ENCODE measurements at places on chromosomes 2 and 18. TPM values are rescaled to one million over a fixed set of nuclear protein-coding genes. Genes with fewer than 3 reads are reported as not detected.

TEKT4 gene
- not detected for total RNA-seq

FNDC4 gene
- total RNA-seq: 7.1 TPM

MC4R gene
- not detected for total RNA-seq

SF3B1 gene
- total RNA-seq: 152 TPM

RAB27B gene
- 1.7 TPM for total RNA-seq

AGXT gene
- total RNA-seq: not detected

FBXO48 gene
- 0.85 TPM for total RNA-seq

TMSB10 gene
- 3,919 TPM for total RNA-seq

TRIB2 gene
- 21.8 TPM for total RNA-seq

- DNase-seq: no peak
Observed at GRCh38 chr2:39188960-39189494, 54.7 kb downstream of the CDKL4 start.

- peak; percentile 80 for DNase-seq
Observed at GRCh38 chr2:170848587-170848986, 31.9 kb downstream of the GAD1 start.

DNA sequence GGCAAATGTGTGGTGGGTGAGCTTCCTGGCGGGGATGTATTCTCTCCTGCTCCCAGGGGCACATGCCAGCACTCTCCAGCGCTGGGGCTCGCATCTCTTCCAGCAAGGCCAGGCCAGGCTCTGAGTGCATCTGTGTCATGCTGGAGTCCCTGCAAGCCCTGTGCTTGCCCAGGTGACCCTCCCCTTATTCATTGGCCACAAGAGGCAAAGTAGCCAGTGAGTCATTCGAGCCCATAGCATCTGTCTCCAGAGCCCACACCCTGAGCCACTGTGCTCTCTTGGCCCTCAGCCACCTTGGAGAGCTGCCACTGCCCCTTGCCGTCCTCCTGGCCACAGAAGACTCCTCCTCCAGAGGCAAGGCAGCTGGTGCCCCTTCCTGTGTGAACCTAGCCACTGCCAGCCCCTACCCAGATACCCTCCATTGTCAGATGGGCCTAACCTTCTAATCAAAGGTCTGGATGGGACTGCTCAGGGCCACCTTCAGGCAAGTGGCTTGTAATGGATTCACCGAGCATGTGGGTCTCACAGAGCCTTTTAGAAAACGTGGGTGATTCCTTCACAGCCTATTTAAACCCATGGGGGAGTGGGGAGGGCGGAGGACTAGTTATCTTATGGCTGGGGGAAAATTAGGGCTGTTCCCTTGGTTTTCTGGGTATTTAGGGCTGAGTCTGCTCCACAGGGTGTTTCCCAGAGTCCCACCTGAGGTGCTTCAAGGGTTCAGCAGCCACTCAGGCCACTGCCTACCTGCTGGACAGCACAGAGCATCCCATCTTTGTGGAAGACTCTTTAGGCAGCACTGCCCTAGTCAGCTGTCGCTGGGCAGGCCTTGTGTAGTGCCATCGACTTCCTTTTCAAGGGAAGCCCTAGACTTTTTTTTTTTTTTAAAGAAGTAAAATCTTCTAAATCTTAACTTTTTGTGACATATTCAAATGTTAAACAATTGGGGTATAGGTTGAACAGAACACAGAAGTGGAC, 137.4 kb downstream of the ACOXL start:
- no peak for DNase-seq

DNA sequence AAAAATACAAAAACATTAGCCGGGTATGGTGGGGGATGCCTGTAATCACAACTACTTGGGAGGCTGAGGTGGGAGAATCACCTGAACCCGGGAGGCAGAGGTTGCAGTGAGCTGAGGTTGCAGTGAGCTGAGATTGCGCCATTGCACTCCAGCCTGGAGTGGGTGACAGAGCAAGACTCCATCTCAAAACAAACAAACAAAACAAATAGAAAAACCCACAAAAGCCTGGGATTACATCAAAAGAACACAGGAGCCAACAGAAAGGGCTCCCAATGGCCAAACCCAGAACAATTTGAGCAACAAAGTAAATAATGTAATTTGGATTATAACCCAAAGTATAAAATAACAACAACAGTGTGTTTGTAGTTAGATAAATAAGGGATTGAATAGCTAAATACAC, 159.8 kb downstream of the UXS1 start:
- DNase-seq: no peak

GRCh38 chr18:33757037-33757436, 179.0 kb downstream of the ASXL3 start:
- no peak for DNase-seq

DNA sequence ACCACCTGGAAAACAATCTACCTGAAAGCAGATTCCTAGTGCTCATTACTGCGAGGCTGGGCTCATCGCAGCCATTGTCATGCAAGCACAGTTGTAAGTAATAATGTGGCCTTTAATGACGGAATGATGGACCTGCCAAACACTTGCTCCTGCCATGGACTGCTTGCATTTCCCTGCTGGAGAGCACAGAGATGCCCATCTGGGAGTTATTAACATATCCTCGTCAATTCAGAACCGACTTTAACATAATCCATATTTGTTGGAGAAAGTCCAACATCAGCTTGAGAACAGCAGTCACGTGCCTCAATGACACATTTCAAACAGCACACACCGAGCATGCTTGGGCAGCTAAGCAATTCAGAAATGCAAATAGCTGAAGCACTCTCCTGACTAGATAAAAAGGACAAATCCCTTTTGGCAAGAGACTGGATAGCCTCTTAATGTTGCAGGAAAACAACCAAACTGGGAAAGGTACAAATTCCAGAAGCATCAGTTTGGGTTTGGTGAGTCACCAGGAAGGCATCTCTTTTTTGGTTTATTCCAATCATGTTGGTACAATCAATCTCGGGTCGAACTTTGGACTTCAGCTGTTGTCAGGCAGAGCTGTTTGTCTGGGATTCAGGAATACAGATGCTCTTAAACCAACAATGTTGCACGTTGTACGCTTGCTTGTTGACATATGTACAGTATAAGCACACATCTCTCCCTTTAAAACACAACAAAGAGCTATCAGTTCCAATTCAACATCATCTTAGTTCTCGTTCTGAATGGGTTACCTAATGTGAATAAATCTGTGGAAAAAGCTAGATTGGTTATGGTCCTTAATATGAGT, 395.8 kb downstream of the LNPK start:
- DNase-seq: no peak

- no peak for DNase-seq
Observed at GRCh38 chr2:203035879-203036470, 21.3 kb downstream of the NBEAL1 start.

- DNase-seq: no peak
Observed at GRCh38 chr2:105883911-105884694, 139.4 kb downstream of the NCK2 start.

DNA sequence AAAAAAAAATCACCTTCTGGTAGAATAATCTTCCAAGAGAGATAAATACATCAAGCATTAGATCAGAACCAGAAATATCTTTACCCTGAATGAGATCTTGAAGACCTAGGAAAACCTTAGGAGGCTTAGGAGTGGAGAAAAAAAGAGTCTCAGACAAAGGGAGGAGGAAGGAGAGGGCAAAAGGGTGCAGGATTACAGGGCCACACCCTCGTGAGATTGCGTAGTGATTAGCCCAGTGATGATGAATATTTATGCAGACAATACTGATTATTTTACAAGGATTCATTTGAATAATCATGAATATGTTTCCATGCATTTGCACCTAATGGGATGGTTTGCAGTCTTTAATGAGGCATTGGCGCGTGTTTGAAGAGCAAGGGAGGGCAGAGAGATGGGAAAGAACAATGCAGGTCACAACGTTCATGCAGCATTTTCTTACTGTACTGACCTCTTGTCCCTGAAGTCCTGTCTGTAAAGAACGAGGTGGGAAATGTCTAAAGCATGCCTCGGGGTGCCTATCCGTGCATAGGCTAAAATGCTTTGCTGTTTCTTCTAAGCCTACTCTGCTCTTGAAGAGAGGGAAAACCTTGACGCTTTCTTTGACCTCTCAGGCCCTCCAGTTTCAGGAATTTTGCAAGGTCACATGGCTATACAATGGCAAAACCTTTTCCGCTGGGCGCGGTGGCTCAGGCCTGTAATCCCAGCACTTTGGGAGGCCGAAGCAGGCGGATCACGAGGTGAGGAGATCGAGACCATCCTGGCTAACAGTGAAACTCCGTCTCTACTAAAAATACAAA, 18.6 kb upstream of the ZNF532 start:
- no peak for DNase-seq

DNA sequence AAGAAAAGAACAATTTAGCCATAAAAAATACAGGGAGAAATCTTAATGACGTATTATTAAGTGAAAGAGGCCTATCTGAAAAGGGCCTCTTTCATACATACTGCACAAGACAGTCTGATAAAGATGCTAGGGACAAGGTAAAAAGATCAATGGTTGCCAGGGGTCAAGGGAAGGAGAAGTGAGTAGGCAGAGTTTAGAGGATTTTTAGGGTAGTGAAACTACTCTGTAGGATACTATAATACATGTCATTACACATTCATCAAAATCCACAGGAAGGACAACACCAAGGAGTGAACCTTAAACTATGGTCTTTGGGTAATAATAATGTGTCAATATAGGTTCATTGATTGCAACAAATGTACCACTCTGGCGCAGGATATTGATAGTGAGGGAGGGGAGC, 289.3 kb downstream of the FSIP2 start:
- no peak for DNase-seq

DNA sequence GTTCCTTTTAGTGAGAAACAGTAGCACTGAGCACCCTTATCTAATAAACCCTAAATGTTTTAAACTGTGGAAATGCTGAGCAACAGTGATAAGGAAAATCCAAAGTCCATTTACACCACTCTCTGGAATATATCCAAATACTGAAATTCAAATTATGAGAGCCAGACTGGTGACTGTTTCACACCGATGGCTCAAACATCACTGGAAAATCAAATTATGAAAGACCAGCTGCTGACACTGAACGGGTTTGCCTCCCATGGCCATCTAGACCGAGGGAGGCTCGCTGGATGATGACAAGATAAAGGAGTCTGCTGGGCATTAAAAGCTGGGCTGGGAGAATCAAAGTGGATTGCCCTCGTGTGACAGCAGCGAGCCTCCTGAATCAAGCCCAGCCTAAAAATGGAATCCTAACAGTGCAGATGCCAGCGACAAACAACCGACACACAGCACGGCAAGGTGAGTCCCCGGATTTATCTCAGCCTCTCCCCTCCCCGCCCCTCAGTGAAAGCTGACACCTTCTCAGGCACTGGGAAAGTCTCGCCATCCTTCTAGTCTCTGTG, 30.3 kb downstream of the SERPINE2 start:
- DNase-seq: no peak

DNA sequence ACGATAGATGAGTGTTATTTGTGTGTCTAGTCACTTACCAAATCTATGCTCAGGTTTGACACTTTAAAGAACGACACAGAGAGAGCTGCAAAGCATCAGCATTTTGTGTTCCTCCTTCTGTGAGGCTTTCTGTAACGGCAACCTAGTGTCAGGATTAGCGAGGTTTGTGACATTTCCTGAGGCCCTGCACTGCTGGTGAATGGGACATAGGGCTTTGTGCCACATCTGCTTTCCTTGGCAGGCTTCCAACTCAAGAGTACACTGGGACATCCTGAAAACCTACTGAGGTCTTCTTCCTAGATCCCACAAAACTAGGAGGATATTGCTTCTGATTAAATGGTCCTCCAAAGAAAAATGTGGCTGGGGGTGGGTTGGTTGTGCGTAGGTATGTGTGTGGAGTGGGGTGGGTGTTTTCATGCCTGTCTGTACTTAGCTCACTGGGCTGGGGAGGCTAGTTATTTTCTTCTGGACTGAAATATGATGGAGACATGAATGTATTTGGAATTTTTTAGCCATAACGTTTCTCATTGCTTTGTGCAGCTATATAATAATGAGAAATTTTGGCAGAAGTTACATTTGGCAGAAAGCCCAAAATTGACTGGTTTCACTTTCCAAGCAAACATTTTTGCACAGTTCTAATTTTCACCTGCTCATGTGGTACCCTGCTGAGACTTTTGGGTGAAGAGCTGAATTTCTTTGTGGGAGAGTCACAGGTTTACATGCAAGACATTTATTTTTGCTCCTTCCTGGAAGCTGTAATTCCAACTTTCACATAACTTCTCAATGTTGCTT, 308.4 kb downstream of the XIRP2 start:
- no peak for DNase-seq
